ENCODE measurements at places on chromosomes 5 and 9.

GRCh38 chr9:38039090-38039906 lies 29.7 kb downstream of the SHB start:
- H3K36me3 ChIP-seq = no peaks in the 10 kb centered on the region
- H3K27ac ChIP-seq = no peak overlapping the region
- H3K4me1 ChIP-seq = no peaks in the 10 kb centered on the region

GRCh38 chr9:79769476-79770275 lies 197.9 kb downstream of the TLE4 start:
- DNase-seq = no peak
- H3K36me3 ChIP-seq = no peaks in the 10 kb centered on the region
- H3K4me1 ChIP-seq = no peaks in the 10 kb centered on the region
- no peak overlapping the region for H3K4me3 ChIP-seq
- peaks cover 3% of the 10 kb centered on the region for H3K27me3 ChIP-seq
- H3K27ac ChIP-seq = no peak overlapping the region

DNA sequence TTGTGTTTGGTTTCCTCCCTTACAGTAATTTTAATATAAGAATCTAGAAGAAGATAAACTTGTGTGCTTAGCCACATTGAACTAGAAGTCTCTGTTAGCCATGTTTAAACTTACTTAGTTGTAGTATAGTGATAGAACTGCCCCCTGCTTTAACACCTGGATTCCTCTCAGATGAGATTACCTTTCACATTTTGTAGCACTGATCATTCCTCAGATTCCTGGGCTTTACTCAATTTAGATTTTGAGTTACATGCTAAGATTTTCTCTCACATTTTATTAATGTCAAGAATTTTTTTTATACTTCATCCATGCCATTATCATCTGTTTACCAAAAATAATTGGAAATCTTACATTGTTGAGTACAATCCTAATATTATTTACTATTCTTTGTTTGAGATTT lies 70.5 kb downstream of the GPBP1 start:
- H3K36me3 ChIP-seq = peaks cover 38% of the 10 kb centered on the region
- DNase-seq = no peak
- no peak overlapping the region for H3K4me3 ChIP-seq
- H3K27me3 ChIP-seq = no peaks in the 10 kb centered on the region
- H3K27ac ChIP-seq = no peak overlapping the region

DNA sequence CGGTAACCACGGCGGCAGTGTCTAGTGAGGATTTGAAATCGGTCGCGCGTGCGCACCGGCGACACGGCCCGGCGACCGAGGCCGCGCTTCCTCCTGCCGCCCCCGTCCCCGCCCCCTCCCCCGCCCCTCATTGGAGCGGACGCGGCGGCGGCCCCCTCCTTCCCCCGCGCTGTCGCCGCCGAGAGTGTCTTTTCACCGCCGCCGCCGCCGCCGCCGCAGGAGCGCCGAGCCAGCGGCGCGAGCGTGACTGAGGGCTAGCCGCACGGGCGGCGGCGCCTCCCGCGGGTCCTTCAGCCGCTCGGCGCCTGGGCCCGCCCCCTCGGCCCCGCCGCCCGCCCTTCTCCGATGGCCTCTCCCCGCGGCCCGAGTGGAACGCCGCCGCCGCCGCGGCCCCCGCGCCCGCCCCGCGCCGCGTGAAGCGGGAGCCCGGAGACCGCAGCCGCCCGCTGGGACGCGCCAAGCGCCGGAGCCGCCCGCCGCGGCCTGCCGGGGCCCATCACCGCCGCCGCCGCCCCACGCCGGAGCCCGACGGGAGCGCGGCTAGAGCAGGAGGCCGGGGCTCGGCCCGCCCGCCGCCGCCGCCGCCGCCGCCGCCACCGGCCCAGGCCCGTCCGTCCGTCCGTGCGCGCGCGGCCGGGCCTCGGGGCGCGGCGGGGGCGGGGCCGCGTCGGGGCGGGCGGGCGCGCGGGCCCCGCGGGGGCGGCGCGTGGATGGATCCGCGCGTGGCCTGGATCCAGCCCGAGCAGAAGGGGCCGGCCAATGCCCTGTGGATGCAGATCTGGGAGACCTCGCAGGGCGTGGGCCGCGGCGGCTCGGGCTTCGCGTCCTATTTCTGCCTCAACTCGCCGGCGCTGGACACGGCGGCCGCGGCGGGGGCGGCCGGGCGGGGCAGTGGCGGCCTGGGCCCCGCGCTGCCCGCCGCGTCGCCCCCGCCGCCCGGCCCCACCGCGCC lies at the start of gene TENT4A:
TSS of gene TENT4A (plus strand) at position 159 of the 952 bp plus-strand sequence. CDS start at position 711, 552 bp downstream.
- H3K4me3 ChIP-seq = peak within 1 kb of the TSS; percentile 84
- H3K27me3 ChIP-seq = peaks cover 2% of the 10 kb centered on the region
- peaks cover 36% of the 10 kb centered on the region for H3K4me1 ChIP-seq
- no peak for DNase-seq

GRCh38 chr9:121771851-121772599 lies 120.6 kb downstream of the DAB2IP start:
- no peaks in the 10 kb centered on the region for H3K27me3 ChIP-seq
- H3K4me3 ChIP-seq = no peak overlapping the region
- no peak overlapping the region for H3K27ac ChIP-seq
- DNase-seq = no peak
- no peaks in the 10 kb centered on the region for H3K36me3 ChIP-seq

Data from activated naive CD8-positive, alpha-beta T cell treated with anti-CD3 and anti-CD28 coated beads, Interleukin-2, amount 10 ng/mL, durations not matched to agents 7 days and 5 days (primary cell).